ENCODE measurements at places on chromosomes 7 and 10.
A peak's percentile ranks its signal among the peaks of the same experiment; 100 is the strongest.

GRCh38 chr7:117127585-117128168 lies 174.4 kb downstream of the ST7 start:
- no peak for DNase-seq

- no peak for DNase-seq
Observed at GRCh38 chr10:13717571-13717935, 130.8 kb downstream of the PRPF18 start.

DNA sequence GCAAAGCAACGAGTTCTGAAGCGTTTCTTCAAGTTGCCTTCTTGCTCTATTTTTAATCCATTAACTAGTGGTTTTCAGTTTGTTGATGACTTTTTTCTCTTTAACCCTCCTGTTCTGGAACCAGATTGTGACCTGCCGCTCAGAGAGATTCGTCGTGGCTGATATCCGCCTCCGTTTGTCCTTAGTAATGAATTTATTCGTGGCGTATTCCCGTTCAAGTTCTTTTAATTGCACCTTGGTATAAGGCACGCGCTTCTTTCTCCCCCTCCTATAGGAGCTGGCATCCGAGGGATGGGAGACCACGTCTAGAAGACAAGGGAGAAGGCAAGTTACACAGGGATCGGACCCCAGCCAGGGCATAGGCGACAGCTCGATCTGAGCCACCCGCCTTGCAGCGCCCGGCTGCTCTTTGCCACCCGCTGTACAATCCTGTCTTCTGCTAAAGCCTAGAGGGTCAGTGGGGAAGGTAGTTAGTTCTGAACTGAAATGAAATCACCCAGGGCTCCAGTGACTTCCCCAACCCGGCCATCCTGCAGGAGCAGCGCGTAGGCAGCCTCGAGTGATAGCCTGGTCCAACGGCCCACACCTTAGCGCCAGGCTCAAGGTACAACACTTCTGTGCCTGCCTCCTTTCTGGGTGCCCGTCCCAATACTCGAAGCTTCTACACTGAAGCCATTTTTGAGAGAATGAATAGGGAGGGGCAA lies 1.6 kb downstream of the HOXA13 start:
- no peak for DNase-seq

- DNase-seq, result peak; percentile 13
Observed at GRCh38 chr7:102321351-102322201, 34.7 kb downstream of the SPDYE6 start.

- DNase-seq, result no peak
Observed at GRCh38 chr10:30556189-30556588, 73.4 kb downstream of the LYZL2 start.

GRCh38 chr10:70060389-70060788 lies 7.7 kb downstream of the MACROH2A2 start:
- DNase-seq, result no peak

DNA sequence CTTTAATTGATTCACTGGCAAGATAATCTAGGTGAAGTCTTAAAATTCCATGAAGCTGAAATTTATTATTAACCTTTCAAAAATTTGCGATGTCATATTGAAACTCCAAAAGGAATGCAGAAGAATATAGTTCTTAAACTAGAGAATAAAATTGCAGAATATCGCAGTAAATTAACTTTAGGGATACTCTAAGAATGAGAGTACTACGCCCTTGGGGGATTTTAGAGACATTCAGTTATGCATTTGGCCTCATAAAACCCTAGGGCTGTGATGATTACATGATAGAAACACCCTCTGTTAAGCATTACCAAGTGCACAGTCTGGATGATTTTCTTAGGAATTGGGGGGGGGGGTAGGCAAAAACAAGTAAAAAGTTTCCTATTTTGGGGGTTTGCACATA lies 3.7 kb downstream of the WNT2 start:
- DNase-seq, result no peak

GRCh38 chr10:49202266-49202665 lies 14.1 kb upstream of the TMEM273 start:
- no peak for DNase-seq

GRCh38 chr10:44998146-44998631 lies 2.5 kb upstream of the ZNF22 start:
- DNase-seq, result no peak

DNA sequence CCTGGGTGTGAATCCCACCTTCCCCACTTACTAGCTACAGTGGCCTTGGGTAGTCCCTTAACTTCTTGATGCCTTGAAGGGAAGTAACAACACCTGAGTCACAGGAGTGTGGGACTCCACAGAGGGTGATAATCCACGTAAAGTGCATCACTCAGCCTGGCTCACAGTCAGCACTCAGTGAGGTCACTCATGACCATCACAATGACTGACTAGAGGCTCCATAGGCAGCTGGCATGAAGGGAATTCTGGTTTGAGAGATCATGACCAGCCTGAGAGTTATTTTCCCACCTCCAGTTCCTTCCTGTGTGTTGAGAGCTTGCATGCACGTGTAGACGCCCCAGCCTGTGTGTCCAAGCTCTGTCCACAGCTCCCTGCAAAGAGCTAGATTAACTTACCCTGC lies 34.8 kb downstream of the NEUROG3 start:
- no peak for DNase-seq

GRCh38 chr10:62632071-62632809 lies 172.3 kb upstream of the ADO start:
- no peak for DNase-seq

GRCh38 chr7:90244909-90245851 lies at the start of gene CFAP69:
CFAP69 (plus strand) TSS chr7:90245174; CDS start chr7:90245425, 251 bp downstream.
- peak; percentile 75 for DNase-seq

DNA sequence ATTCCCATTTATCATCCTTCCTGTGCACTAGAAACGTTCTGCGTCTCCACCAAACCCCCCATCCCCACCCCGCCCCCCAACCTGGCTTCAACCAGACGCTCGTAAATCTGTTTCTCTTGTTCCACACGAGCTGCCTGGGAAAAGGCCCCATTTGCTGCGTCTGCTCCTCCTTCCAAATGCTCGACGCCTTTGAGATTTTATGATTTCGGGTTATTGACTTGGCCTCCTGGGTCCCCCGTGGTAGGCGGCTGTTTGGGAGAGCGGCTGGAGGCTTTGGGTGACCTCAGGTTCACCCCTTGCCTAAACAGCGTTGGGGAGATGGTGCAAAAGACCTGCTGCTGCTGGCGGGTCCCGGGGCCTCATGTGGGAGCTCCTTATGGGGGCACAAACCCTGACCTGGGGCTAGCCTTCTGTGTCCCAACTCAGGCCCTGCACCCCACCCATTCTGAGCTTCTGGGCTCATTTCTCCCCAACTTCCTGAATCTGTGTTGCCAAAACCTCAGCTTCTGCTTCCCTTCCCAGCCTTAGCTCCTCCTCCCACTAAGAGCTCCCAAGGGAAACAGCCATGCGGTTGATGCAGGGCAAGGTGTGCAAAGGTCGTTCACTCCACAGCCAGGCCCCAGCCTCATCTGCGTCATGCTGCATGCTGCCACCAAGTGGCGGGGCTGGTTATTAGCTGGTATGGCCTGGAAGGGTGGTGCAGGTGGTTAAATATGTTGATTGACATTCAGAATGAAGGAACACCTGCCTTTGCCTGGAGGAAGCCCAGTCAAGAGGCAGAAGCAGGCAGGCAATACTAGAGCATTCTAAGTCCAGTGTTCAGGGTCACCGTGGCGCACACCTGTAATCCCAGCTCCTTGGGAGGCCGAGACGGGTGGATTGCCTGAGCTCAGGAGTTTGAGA lies 49.1 kb upstream of the ELN start:
- no peak for DNase-seq

DNA sequence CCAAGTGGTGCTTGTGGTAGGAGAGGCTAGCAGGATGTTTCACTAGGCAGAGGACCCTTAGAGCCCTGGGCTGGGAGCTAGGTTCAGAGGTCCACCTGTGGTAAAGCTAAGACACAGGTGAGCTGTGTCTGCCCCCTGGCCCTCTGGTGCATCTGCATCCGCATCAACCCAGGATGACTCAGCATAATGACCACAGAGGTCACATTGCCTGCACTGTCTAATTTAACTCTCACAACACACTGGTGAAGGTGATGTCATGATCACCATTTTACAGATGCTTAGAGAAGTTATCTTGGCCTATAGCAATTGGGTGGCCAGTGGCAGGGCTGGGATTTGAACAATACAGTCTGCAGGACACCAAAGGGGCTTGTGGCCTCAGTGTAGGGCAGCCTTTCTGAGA lies 33.1 kb downstream of the HABP2 start:
- DNase-seq, result no peak

- no peak for DNase-seq
Observed at GRCh38 chr7:7527047-7527446, 8.6 kb downstream of the COL28A1 start.

DNA sequence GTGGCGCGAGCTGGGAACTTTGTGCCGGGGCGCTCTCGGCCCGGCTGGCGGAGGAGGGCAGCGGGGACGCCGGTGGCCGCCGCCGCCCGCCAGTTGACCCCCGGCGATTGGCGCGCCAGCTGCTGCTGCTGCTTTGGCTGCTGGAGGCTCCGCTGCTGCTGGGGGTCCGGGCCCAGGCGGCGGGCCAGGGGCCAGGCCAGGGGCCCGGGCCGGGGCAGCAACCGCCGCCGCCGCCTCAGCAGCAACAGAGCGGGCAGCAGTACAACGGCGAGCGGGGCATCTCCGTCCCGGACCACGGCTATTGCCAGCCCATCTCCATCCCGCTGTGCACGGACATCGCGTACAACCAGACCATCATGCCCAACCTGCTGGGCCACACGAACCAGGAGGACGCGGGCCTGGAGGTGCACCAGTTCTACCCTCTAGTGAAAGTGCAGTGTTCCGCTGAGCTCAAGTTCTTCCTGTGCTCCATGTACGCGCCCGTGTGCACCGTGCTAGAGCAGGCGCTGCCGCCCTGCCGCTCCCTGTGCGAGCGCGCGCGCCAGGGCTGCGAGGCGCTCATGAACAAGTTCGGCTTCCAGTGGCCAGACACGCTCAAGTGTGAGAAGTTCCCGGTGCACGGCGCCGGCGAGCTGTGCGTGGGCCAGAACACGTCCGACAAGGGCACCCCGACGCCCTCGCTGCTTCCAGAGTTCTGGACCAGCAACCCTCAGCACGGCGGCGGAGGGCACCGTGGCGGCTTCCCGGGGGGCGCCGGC lies 870 bp downstream of the FZD1 start:
- DNase-seq, result no peak

- DNase-seq, result peak; percentile 65
Observed at GRCh38 chr10:17617031-17617911, at the start of gene HACD1. HACD1 (minus strand) TSS chr10:17617374; CDS start chr10:17617339, 35 bp downstream.

DNA sequence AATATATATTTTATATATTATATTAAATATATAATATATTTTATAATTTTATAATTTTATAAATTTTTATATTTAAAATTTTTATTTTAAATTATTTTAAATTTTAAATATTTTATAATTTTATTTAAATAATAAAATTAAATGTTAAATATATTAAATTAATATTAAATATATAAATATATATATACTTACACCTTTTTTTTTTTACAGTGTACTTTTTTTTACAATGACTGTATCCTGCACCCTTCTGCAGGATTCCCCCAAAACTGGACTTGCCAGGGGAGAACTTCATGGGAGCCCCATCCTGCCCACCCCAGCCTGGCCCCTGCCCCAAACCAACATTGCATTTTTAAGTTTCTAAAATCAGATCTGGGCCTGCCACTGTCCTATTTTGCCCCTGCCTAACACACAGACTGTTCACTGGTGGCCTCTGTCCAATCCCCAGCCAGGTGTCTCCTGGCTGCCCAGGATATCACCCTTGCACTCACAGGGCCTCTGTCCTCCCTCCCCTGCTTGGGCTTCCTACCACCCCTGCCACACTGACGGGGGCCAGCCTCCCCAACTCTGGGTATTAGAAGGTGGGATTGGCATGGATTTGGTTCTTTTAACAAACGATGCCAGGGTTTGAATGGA lies 138.0 kb downstream of the ADCY1 start:
- no peak for DNase-seq

- DNase-seq, result no peak
Observed at GRCh38 chr7:103009466-103010185, 65.0 kb downstream of the FBXL13 start.

GRCh38 chr10:63369711-63370110 lies 96.1 kb downstream of the JMJD1C start:
- no peak for DNase-seq

DNA sequence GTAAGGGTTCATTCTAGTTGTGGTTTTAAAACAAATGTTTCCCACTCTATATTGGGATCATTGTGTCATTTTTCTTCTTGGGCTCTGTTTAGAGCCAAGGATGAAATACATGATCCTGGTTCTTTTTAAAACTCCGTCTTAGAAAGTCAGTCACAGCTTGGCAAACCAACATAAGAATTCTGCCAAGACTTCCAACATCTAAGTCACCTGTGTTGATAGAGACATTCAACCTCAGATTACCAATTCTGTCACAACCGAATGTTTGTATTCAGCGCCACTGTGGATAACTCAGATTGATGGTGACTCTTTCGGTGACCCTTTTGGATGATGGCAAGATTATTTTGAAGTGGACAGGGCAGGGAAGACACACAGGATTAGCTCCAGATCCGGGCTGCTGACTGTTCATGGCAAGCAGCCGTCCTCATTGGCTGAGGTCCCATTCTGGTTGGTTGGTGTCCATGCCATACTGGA lies 255.4 kb downstream of the ARHGAP21 start:
- DNase-seq, result no peak

GRCh38 chr10:2047679-2048078 lies 310.4 kb upstream of the ADARB2 start:
- DNase-seq, result no peak

GRCh38 chr10:26468291-26468690 lies 30.1 kb downstream of the APBB1IP start:
- DNase-seq, result no peak

- no peak for DNase-seq
Observed at GRCh38 chr7:94511718-94512117, 2.1 kb downstream of the CASD1 start.

GRCh38 chr10:91409869-91410637 lies at the start of gene HECTD2:
HECTD2 (plus strand) TSS chr10:91410344; CDS start chr10:91410439, 95 bp downstream.
- DNase-seq, result peak; percentile 17

DNA sequence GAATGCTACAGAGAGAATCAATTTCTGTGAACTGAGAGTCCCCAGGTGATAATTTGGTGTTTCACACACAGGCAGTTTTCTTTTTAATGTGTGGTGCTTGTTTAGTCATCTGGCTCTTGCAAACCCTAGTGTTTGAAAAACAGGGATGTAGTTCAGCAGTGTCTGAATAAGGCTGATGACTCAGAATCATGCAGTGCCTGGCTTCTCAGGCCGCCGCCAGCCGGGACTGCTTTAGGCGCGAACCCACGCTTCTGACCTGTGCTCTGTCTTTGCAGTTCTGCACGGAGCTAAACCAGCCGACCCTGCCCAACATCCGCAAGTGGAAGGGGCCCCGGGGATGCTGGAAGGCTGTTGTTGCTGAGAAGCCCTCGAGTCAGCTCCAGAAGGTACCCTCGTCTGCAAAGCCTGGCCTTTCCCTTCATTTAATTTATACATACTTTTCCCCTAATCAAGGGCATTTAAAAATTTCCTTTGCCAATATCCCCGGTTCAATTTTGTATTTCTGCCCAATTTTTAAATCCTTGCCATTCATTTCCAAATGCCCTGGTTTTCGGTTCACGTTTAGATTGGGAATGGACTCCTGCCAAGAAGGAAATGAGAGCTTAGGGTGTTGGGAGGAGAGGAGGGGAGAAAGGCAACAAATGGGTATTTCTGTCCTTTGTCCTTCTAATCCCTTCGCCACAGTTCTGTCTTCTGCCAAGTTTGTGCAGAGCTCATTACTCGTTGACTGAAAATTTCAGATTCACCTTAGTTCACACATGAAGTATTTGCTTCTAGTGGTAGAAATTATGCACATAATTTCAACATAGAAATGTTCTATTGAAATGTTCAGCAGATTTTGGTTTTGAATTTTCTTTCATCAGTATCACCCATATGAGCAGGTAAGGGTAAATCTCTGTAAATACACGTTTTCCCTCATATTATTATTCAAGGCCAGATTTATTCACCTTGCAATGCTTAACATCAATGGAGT lies 108.5 kb upstream of the ANLN start:
- DNase-seq, result no peak

GRCh38 chr7:100352984-100353684 lies 4.8 kb upstream of the PILRB start:
- no peak for DNase-seq
